ENCODE measurements at places on chromosomes 12 and 14.

- no peak for DNase-seq
These were observed 245.9 kb downstream of the CHST11 start for GRCh38 chr12:104702565-104703139.

DNA sequence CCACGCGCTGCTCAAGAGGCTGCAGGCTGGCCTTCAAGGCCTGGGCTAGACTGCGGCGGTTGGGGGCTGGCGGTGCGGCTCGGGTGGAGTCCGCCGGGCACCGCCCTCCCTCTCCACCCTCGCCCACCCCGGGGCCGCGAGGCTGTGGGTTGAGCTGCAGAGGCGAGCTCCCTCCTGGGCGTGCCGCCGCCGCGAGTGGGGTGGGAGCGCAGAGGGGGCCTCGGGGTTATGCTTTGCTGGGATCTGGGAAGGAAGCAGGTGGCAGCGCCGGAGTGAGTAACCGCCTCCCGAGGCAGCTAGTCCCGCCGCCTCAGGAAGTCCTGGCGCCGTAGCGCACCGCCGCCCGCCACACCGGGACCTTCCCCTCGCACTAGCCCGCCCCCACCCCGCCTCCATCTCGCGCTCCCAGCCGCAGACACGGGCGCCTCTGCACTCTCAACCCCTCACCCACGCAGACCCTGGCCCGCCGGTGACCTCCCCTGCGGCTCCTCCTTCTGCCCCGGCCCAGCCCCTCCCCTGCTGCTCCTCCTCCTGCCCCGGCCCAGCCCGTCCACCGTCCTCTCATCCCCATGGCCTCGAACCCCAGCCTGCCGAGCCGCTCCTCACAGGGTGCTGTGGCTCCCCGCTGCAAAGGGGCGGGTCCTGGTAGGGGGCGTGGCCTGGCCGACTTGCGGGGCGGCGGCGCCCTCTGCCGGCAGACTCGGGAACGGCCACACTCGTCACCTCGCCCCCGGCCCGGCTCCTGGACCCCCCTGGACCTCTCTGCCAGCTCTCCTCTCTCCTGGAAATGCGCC, 16.6 kb downstream of the TAMALIN start:
- DNase-seq = no peak

- DNase-seq = no peak
These were observed 95.2 kb upstream of the TBX3 start for GRCh38 chr12:114779186-114779585.

GRCh38 chr12:52901715-52902541, 2.9 kb downstream of the KRT8 start:
- DNase-seq = no peak

DNA sequence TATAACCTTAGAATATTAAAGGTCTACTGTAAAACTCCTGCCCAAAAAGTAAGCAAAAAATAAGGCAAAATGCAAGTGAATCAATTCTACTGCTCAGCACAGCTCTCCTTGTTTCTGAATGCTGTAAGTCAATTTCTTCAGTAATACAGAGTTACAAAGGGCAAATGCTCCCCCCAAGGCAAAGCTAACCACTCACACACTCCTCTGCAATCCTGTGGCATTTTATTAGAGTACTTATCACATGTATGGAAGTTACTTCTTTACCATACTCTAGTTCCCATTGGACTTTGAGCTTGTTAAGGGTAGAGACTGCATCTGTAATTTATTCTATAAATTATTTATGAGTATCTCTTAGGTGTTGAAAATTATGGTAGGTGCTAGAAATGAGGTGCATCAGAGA, 27.2 kb downstream of the SEL1L start:
- no peak for DNase-seq

DNA sequence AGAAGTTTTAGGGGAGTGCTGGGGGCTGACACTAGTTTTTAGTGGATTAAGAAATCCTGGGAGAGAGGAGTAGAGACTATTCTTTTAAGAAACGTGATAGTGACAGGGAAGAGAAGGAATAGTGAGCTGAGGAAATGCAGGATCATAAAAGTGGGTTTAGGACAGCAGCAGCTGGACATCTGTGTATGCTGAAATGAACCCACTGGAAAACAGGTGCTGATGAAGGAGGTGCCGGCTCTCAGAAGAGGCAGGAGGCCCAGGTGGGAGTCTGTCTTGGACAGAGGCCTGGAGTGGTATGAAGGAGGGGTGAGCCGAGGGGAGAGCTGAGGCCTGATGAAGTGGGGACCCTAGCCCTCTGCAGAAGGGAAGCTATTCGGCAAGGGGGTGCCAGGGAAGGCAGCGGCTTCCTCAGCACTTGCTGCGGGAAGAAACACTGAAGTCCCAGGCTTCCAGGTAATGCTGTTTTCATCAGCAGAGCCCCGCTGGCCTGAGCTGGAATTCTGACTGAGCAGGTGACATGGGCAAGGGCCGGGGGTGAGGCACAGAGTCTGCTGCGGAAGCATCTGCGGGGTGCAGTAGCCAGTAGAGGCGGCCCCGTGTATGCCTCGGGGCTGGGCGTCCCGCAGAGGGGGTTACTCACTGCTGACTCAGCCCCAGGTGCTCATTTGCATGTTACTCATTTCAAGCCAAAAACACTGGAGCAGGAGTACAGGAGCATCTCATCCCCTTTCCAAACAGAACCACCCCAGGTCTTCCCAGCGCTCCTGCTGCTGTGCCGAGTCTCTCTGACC, 89.7 kb downstream of the TMCC3 start:
- DNase-seq = peak; percentile 48

DNA sequence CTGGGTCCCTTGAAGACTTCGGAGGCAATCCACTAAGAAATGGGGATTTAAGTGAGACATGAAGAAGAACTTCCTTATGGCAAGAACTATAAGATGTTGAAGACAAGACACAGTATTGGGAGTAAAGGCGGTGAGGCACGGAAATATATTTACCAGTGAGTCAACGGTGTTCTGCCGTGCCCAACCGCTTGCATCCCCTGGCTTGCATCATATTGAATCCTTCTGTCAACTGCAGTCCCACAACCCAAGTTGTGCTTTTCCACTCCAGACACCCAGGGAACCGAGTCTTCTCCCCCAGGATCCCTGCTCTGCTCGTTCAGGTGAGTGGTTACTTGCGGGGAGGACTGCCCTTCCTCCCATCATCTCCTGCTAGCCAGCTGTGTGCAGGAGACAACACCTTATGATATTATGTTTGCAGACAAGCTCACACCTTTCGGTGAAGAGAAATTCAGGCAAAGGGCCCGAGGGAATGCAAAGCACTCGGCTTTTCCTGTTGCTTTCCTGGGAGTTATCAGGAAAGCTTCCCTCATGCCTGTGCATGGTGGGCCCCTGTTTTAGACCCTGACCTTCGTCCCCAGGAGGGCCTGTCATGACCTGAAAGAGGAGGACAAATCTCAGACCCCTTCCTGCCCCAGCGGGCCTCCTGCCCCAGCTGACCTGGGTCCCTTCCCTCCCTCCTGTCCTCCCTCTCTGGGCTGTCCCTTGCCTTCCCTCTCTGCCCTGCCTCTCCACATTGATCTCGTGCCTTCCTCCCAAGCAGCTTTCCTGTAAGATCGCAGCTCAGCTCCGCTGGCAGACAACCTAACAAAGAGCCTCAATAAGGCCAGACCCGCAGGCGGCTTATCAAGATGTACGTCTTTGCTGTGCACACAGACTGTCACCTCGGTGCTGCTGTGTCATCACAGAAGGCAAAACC, 4.3 kb upstream of the LRTM2 start:
- no peak for DNase-seq

- DNase-seq = no peak
These were observed 45.6 kb upstream of the BCL2L14 start for GRCh38 chr12:12024911-12025682.

GRCh38 chr12:22731236-22731635, 106.3 kb downstream of the ETNK1 start:
- DNase-seq = no peak

GRCh38 chr12:30914986-30915591, 11.5 kb upstream of the TSPAN11 start:
- no peak for DNase-seq

DNA sequence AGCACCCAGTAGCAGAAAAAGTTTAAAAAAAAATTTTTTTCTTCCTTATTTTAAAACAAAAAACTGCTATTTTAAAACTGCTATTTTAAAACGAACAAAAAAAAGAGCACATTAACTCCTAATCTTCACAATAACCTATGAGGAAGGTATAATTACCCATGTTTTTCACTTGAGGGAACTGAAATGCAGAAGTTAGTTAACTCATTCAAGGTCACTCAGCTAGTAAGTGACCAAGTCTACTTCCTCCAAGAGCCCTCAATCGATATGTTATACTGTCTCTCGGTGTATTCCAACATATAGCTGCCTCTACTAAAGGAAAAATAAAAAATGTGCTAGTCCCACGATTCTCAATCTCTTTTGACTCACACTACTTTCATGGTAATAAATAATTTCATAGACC, 7.8 kb downstream of the RPAP3 start:
- DNase-seq = no peak

DNA sequence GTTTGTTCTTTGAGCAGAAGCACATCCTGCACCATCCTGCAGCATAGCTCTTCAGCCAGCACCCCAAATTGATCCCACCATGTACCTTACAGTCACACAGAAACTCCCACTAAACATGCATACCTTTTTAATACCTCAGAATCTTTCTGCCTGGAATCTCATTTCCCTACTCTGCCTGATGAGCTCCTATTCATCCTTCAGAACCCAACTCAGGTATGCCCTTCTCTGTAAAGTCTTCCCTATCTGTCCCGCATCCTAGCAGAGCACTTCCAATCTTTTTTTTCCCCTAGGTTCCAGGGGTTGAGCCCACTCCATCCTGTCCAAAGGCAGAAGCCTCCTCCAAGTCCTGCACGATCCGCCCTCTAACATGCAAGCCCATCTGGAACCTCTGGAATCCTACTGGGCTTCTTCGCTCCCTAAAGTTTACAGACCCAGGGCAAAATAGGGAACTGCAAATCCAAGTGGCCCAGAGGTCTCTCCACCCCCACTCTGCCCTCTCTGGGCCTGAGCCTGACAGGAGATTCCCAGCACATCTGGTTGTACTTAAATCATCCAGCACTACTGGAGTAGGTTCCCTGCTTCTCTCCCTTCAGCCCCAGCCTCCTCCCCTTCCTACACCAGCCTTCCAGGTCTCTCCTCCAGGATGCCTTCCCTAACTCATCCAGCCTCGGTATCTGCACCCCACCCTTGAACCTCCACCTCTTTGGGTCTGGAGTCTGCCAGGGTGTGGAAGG, 4.1 kb upstream of the FIGNL2 start:
- DNase-seq = no peak

GRCh38 chr14:104230946-104231345, 92.6 kb downstream of the KIF26A start:
- no peak for DNase-seq

GRCh38 chr12:49264466-49264872, 413 bp upstream of the TUBA1C start:
- no peak for DNase-seq

DNA sequence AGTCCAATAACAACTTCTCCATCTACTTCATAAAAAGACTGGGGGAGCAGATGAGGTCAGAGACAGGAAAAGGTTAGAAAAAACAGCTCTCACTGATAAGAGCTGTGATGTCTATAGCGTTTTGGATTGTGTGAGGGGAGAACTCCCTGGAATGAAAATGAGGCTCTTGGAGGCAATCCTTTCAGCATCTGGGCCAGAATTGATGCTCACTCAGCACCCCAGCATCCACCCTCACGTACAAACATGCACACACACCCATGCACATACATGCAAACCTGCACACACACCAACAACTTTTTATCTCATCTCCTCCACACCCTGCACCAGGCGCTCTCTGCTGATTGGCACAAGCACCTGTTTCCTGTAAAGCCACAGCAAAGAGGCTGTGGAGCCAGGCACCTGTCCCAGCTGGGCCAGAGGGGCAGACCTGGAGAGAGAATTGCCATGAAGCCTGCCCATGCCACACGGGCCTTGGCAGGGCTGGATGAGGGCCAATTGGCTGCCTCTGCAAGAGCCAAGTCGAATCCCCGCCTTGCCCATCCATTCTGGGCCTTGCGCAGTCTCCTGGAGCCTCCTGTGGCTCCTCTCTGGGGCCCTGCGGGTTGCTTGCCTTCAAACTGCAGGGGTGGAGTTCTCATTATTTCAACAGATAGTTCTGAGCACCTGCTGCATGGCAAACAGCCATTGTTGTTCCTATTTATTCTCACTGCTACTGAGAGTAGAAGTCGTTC, 53.1 kb downstream of the SYNE3 start:
- no peak for DNase-seq

DNA sequence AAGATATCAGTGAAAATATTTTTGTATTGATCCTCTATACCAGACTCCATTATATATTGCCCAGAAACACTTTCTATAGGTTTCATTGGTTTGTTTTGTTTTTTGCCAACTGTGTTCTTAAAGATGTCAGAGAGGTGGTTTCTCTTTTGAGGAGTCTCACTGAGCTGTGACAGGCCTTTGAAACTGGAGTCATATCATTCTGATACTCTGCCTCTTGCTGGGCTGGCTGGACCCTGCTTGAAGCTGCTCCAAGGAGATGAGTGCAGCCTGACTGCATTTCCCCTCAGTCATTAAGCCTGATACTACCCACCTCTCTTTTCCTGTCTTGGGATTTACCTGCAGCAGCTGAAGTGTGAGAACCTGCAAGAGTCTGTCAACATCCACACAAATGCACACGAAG, 16.4 kb upstream of the TAS2R30 start:
- DNase-seq = no peak

DNA sequence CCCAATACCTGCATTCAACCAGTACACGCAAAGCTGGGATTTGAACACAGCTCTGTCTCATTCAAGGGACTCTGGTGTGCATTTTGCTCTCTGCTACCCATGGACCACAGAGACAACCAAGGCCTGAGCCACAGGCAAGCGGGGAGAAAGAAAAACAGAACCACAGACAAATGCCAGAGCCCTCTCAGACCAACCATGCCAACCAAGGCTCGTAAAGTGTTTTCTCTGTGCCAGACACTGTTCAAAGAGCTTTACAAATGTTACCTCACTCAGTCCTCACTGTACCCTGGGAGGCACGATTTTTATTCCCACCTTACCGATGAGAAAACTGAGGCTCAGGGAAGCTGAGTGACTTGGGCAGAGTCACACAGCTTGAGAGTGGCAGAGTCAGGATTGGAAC, 32.4 kb upstream of the EML1 start:
- DNase-seq = no peak

DNA sequence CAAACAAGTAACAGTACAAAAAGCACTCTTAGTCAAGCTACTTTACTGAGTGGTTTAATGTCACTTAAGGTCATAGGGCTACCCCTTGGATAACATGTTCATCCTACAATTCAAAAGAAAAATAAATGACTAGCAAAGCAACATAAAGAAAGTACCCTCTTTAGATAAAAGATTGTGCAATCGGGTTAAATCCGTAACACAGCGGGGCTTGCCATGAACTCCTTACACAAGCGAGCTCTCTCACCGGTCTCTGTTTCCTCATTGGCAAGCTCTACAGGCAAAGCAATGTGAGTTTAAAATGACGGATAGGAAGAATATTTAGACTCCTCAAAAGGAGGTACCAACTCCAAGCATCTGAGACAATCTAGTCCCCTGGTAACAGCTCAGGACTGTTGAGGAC, 140.6 kb downstream of the EGLN3 start:
- no peak for DNase-seq

- peak; percentile 81 for DNase-seq
These were observed 20.1 kb upstream of the AKAP5 start for GRCh38 chr14:64444984-64445845.

DNA sequence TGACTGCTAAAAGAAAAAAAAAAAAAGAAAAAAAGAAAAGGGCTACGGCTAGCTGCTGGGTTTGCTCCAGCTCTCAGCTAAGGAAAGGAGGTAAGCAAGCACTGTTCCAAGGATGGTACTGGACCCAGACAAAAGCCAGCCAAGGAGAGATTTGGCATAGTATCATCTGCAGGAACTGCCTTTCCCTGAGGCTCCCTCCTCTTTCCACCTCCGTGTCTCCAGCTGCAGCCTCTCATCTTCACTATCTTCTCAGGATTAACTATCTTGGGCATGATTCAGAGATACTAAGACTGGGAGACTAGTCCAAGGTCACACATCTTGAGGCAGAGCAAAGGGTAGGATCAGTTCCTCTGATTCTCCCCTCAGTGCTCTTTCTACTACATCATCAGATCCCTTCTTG, 6.0 kb downstream of the KITLG start:
- DNase-seq = no peak

Data from non-pigmented ciliary epithelial cell (primary cell).